Stimulated activated CD4-positive, alpha-beta T cell treated with anti-CD3 and anti-CD28 coated beads, TNF-alpha, amount 100 ng/mL, for 1 hour (primary cell): ENCODE measurements at places on chromosomes 1 and 21.

DNA sequence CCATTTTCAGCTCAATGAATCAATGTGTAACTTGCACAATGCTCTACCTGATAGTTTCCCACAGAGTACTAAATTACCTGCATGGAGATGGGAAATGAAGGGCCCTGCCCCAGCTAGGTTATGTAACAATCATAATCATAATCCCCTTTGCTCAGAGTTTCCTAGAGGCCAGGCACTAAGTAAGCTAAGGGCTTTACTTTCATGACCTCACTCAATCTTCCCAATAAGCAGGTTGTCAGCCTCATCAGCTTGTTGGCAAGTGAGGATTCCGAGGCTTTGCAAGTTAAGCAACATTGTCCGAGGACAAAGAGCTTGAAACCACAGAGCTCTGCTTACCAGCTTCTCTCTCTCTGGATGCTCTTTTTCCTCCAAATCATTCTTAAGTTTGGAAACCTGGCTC, 64.1 kb upstream of the NTPCR start:
- DNase-seq = no peak

- no peak for DNase-seq
Measured at GRCh38 chr1:203422656-203423055, 53.0 kb upstream of the PRELP start.

GRCh38 chr1:234716908-234717375, 107.0 kb upstream of the IRF2BP2 start:
- no peak for DNase-seq

DNA sequence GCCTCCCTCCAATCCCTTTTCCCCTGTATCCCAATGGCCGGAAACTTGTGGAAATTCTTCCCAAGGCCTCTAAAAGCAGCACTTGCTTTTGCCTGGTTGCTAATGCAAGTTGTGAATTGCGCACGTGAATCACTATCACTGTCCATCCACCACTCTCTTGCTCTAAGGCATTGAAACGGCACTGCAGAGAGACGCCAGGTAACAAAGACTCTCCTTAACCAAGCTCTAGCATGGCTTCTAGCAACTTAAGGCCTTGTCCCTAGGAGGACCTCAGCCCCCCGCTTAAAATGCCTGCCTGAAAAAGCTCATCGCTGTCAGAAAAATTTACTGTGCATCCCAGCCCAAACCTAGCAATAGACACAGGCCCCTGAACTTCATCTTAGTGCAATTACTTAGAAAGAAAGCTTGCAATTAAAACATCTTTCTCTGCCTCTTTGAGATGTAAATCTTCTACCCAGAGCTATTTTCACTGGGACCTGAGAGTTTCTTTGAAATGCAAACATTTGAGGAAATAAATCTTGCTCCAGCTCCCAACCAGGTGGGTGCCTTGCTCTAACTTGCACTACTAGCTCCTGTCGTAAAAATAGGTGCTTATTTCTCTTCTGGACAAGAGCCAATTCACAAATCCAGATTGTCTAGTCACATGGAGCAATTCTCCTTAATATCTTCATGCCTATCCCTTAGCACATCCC, 32.9 kb upstream of the ITLN2 start:
- no peak for DNase-seq

DNA sequence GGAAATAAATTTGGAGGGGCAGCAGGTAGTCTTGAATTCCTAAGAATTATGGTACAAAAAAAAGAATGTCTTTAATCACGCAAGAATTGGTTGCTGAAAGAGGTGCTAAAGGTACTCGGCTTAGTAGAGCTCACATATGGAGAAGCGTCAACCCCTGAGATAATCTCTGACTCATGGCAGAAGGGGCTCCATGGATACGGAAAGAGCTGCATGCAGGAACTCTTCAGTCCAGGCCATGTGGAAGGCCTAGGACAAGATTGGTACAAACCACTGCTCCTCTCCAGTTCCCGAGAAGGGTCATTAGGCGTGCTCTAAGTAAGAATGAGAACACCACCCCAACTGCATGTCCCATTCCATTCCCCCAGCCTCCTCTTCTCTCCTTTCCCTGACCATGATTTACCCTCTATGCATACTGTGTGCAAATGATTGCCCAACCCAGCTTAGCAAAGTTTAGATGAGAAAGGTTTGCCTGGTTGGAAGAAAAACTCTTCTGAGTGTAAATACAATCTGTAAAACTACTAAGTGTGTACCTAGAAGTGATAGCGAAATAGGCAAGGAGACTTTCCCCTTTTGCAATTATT, 10.9 kb downstream of the GJA8 start:
- no peak for DNase-seq

DNA sequence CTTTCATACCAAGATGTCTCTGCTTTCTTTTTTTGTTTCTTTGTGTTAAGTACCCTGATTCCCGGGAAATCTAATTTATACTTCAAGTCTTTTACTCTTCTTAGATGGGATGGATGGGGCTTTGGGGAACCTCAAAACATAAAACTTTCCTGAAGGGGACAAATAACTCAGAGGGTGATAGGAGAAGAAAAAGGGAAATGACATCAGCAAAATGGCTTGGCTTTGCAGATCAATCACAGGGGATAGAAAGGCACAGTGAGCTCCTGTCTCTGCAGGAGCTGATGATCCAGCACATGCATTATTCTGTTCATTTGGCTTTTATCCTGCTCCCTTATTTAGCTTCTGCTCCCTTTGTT, 1.4 kb upstream of the CA14 start:
- DNase-seq = no peak

GRCh38 chr1:161421456-161421855, 53.8 kb upstream of the CFAP126 start:
- no peak for DNase-seq

DNA sequence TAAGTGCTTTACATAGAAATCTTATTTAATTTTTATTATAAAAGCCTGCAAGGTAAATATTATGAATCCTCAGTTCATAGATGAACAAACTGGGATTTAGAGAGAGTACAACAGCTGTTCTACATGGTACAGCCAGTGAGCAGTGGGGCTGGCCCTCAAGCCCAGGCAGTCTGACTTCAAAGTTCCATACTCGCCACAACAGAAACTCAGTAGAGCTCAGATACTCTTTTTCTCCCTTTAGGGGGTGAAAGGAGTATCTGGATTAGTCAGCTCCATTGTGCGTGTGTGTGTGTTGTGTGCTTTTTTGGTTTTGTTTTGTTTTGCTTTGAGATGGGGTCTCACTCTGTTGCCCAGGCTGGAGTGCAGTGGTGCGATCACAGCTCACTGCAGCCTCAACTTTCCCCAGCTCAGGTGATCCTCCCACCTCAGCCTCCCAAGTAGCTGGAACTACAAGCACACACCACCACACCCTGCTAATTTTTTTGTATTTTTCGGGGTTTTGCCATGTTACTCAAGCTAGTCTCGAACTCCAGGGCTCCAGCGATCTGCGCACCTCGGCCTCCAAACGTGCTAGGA, 378.5 kb downstream of the SMYD3 start:
- no peak for DNase-seq
